ENCODE measurements at places on chromosomes 12 and 14.

DNA sequence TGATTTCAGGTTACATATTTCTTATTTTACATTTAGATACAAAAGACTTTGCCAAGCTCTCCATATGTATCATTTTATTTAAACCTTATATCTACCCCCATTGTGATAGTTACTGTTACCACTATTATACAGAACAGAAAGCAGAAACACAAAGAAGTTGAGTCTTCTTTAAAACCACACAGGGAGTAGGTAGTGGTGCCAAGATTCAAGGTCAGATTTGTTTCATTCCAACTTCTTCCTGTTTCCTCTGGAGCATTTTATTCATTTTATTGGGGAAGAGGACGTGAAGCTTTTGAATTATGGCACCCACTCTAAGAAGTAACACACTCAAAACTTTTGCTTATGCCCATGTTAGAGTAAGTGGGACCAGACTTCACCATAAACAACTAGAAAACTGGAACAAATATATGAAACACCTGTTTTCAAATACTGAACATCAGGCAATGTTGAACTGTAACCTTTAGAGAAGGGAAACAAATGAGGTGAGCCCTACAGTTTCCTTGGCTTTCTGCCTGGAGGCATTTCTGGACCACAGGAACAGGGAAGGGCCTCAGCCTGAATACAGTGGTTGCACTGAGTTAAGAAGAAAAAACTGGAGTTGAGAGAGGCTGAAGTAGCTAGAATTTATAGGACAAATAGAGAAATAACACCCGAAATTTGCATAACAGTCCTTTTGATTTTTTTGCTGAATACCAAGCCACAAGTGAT lies 160.4 kb upstream of the SSTR1 start:
- peak; percentile 38 for DNase-seq

DNA sequence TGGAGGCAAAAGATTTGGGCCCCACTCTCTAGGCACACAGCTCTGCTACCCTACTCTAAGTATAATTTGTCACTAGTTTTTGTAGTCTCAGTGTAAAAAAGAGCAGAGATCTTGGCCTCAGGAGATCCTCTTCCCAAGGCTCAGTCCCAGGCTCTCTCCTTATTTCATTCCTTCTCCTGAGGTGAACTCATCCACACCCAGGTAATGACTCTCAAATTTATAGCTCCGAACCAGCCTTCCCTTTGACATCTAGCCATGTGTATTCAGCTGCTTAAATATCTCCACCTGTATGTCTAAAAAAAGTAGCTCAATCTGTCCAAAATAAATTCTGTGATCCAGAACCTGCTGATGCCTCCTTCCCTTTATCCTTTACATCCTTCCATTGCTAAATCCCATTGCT lies 173.5 kb upstream of the HIF1A start:
- DNase-seq = no peak

- no peak for DNase-seq
These were observed 14.7 kb downstream of the ITGA5 start for GRCh38 chr12:54404061-54405004.

GRCh38 chr14:94697773-94698556 lies 71.9 kb downstream of the GSC start:
- DNase-seq = no peak

- DNase-seq = no peak
These were observed 230.2 kb downstream of the VRK1 start for GRCh38 chr14:97027256-97027999.

DNA sequence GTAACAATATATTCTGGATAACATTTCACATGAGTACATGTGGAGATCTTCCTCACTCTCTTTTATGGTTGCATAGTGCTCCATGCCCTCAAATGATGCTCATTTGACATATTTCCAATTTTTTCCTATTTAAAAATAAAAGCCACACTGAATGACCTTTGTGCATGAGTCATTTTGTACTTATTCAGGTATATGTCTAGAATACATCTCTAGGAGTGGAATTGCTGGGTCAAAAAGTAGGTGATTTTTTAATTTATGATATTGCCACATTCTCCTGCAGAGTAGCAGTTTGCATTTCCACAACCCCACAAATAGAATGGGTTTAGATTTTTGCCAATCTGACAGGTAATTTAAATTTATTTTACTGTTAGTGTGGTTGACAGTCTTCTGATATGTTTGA lies 104.8 kb downstream of the RPAP3 start:
- DNase-seq = no peak

DNA sequence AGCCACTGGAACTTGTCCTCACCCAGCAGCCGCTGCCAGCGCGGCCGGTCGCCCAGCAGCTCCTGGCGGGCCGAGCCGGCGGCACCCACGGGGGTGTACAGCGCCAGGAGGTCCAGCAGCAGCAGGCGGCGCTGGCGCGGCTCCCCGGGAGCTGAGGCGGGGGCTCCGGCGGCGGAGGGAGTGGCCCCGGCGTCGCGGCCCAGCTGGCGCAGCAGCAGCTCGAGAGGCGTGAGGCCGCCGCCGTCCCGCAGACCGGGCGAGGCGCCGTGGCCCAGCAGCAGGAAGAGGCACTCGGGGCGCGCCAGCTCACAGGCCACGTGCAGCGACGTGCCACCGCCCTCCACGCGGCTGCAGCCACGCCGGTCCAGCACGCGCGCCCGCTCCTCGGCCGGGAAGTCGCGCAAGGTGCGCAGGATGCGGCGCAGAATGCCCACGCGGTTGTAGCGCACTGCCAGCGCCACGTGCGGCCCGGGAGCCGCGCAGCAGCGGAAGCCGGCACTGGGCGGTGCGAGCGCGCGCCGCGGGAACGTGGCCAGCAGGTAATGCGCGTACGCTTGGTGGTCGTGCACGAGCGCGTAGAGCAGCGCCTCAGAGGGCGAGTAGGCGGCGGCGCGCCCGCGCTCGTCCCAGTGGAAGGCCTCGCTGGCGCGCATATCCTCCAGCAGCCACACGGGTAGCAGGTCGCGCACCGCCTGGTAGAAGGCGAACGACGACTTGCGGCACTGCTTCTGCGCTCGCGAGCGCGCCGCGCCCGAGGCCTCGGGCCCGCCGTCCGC lies 2.3 kb downstream of the ANKRD9 start:
- DNase-seq = no peak

DNA sequence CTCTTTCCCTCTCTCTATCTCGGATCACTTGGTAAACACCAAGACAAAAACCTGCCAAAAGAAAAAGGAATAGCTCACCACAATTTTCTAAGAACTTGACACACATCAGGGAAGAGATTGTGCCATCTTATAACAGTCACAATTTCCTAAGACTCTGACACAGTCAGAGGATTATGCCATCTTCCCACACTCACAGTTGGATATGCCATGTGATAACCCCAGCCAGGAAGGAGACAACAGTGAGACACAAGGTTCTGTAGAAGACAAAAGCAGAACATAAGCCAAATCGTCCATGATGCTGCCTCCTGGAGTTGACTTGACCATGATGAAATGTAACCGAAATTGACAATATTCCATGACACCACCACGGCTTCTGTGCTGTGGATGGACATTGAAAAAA lies 2.8 kb upstream of the CLEC9A start:
- peak; percentile 5 for DNase-seq

GRCh38 chr14:22265319-22266141 lies 323.5 kb downstream of the DAD1 start:
- DNase-seq = no peak

DNA sequence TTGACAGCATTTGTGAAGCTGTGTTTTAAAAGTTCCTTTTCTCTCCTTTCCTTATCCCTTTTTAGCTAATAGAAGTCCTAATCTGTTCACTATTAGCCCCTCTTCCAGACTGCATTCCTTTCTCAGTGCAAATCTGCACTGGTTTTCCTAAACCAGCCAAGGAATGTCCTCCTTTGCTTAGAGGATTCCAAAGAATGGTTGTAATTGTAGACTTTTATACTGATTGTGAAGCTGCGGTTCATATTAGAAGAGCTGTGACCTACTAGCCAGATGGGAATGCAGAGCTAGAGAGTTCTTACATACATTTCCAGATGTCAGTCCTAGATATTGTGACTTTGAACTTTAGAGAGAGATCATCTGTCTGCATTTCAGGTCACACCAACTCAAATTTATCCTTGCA lies 79.8 kb downstream of the MYRFL start:
- no peak for DNase-seq
